Large intestine (tissue), 12 donors: ENCODE measurements at places on chromosomes 3 and 15. TPM values are rescaled to one million over a fixed set of nuclear protein-coding genes. Genes with fewer than 3 reads are reported as not detected.

The DUOXA2 gene
- not detected for polyA plus RNA-seq

- no peaks in the 10 kb centered on the region for H3K36me3 ChIP-seq
- no peaks in the 10 kb centered on the region for H3K27me3 ChIP-seq
- H3K4me3 ChIP-seq: no peak overlapping the region
- no peak for DNase-seq
- H3K4me1 ChIP-seq: no peaks in the 10 kb centered on the region
Measured at GRCh38 chr15:47839233-47839825, 122.0 kb downstream of the SEMA6D start.

The PIF1 gene
- polyA plus RNA-seq: 7.2 TPM

The NBEAL2 gene
- 40.8 TPM for polyA plus RNA-seq

- no peak for DNase-seq
- no peak overlapping the region for H3K4me3 ChIP-seq
- H3K27ac ChIP-seq: no peak overlapping the region
Measured at GRCh38 chr3:54131890-54132289, 9.5 kb downstream of the CACNA2D3 start.

DNA sequence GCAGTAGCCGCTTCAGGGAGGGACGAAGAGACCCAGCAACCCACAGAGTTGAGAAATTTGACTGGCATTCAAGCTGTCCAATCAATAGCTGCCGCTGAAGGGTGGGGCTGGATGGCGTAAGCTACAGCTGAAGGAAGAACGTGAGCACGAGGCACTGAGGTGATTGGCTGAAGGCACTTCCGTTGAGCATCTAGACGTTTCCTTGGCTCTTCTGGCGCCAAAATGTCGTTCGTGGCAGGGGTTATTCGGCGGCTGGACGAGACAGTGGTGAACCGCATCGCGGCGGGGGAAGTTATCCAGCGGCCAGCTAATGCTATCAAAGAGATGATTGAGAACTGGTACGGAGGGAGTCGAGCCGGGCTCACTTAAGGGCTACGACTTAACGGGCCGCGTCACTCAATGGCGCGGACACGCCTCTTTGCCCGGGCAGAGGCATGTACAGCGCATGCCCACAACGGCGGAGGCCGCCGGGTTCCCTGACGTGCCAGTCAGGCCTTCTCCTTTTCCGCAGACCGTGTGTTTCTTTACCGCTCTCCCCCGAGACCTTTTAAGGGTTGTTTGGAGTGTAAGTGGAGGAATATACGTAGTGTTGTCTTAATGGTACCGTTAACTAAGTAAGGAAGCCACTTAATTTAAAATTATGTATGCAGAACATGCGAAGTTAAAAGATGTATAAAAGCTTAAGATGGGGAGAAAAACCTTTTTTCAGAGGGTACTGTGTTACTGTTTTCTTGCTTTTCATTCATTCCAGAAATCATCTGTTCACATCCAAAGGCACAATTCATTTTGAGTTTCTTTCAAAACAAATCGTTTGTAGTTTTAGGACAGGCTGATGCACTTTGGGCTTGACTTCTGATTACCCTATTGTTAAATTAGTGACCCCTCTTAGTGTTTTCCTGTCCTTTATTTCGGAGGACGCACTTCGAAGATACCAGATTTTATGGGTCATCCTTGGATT, at the start of gene MLH1:
Gene MLH1 (plus strand): TSS at position 193 of the 958 bp plus-strand sequence. CDS start 30 bp downstream, at position 223.
- peak within 1 kb of the TSS; percentile 97 for H3K27ac ChIP-seq
- H3K4me1 ChIP-seq: peaks cover 22% of the 10 kb centered on the region
- peaks cover 30% of the 10 kb centered on the region for H3K36me3 ChIP-seq
- H3K27me3 ChIP-seq: no peaks in the 10 kb centered on the region
- peak within 1 kb of the TSS; percentile 76 for H3K4me3 ChIP-seq

DNA sequence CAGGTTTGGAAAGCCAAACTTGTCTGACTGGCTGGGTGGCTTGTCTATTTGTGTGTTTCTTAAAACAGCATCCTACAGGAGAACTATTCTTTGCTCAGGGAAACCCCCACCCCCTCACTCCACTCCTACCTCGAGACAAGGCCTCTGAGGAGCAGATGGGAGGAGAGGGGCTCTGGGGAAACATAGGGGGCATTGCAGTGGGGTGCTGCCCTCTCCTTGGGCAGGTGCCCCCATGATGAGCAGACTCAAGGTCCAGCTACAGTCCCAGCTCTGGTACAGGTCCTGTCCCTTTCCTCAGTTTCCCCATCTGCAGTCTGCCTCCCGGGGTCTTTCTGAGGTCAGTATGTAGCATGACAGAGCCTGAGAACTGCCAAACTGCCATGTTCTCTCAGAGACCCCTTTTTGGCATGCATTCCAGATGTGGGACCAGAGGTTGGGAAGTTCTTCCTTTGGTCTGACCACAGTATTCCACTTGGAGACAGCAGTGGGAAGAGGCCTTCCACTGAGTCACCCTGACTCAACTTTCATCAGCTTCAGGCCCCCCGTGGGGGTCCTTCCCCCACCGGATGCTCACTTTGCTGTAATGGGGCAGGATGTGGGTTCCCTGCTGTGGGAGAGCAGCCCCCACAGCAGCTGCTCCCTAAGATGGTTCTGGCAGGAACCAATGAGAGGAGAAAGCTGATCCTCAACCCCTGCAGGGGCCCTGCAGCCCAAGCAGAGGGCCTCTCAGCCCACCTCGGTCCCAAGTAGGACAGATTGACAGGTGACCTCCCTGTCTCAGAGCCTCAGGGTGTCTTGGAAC, 32.3 kb upstream of the CYP11A1 start:
- no peak for DNase-seq
- H3K36me3 ChIP-seq: no peaks in the 10 kb centered on the region
- no peak overlapping the region for H3K27ac ChIP-seq
- H3K4me3 ChIP-seq: no peak overlapping the region

- H3K4me3 ChIP-seq: no peak overlapping the region
- no peaks in the 10 kb centered on the region for H3K36me3 ChIP-seq
- no peaks in the 10 kb centered on the region for H3K4me1 ChIP-seq
- no peak for DNase-seq
- no peaks in the 10 kb centered on the region for H3K27me3 ChIP-seq
Measured at GRCh38 chr3:131801566-131801965, 233.2 kb downstream of the CPNE4 start.

- H3K36me3 ChIP-seq: no peaks in the 10 kb centered on the region
- H3K4me3 ChIP-seq: no peak overlapping the region
- no peak overlapping the region for H3K27ac ChIP-seq
- no peak for DNase-seq
Measured at GRCh38 chr15:92561754-92562153, 93.8 kb downstream of the FAM174B start.

- no peak for DNase-seq
- H3K27ac ChIP-seq: no peak overlapping the region
- no peaks in the 10 kb centered on the region for H3K36me3 ChIP-seq
- no peaks in the 10 kb centered on the region for H3K4me1 ChIP-seq
- H3K4me3 ChIP-seq: no peak overlapping the region
Measured at GRCh38 chr15:39415634-39416033, 165.2 kb upstream of the THBS1 start.

GRCh38 chr3:39249453-39250115, 30.3 kb downstream of the CX3CR1 start:
- H3K36me3 ChIP-seq: no peaks in the 10 kb centered on the region
- no peak overlapping the region for H3K4me3 ChIP-seq
- no peak for DNase-seq
- H3K27me3 ChIP-seq: peaks cover 6% of the 10 kb centered on the region

DNA sequence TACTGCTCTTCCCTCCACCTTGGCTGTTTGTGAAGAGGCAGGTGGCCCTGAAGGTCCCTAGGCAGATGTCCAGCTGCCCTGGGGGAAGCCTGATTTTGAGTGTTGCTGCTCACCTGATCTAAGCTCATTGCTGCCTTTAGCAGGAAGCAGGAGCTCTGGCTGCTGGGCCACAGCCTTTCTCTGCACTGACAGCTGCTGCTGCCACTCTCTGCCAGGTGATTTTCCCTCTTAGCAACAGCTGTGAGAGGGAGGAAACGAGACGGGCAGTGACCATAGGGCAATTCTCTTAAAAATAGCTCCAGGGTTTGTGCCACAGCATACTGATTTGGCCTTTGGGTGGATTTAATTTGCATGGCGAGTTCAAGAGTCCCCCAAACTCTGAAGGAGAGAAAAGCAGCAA, 415.8 kb upstream of the SEMA6D start:
- H3K27ac ChIP-seq: no peak overlapping the region
- peak; percentile 11 for DNase-seq
- H3K4me3 ChIP-seq: no peak overlapping the region
- H3K27me3 ChIP-seq: no peaks in the 10 kb centered on the region
- H3K4me1 ChIP-seq: no peaks in the 10 kb centered on the region

The DOCK3 gene
- polyA plus RNA-seq: 0.81 TPM

The IL20RB gene
- polyA plus RNA-seq: 0.72 TPM

DNA sequence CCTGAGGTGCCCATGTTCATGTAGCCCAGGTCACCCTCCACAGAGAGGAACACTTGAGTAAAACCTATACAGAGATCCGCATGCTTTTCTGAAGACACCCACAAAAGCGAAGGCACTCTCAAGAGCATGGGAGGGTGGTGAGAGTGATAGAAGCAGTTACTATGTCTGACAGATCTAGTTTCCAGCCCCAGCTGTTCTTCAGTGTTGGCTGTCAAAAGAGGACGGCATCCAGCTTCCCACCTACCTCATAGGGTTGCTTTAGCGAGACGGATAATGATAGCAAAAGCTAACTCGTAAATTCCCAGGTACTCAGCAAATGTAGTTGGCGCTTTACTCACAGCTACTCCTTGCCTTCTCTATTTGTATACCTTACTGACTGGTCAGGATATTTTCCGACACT, 3.0 kb upstream of the MEX3B start:
- DNase-seq: no peak
- H3K27me3 ChIP-seq: peaks cover 47% of the 10 kb centered on the region
- H3K27ac ChIP-seq: no peak overlapping the region

DNA sequence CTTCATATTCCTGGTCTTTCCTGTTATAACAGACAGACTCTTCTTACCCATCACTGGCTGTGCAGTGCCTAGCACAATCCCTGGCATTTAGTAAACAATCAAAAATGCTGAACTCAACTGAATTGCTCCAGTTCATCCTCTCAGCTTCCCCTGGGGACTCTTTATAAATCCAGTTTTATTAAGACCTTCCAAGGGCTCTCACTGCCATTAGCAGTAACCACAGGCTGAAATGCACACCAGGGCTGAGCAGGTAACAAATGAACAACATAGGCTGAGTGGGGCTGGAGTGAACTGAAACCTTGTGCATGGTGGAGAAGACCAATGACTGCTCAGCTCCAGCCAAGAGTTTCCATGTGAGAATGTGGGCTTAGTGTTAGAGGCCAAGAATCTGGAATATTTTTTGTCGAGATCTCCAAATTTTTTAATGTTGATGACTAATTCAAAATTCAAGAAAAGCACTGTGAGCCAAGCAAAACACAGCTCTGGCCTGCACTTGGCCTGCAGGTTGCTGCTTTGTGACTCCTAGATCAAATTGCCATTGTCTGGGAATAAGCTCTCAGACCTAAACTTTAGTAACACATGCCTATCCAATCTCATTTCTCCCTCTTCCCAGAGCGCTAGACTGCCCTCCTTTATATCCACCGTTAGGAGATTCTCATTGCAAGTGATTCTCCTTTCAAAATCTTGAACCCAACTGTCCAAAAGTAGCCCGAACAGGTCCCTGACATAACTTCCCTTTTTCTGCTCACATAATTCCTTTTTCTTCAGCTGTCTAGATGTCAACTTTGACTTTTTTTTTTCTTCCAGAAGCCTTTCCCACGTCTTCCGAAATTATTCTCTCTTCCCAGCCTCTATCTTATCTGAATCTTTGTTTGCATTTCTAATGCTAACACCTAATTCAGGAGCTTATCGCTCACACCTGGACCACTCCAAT, 7.4 kb downstream of the SQOR start:
- peaks cover 60% of the 10 kb centered on the region for H3K4me1 ChIP-seq
- no peak overlapping the region for H3K4me3 ChIP-seq
- no peaks in the 10 kb centered on the region for H3K36me3 ChIP-seq
- H3K27me3 ChIP-seq: no peaks in the 10 kb centered on the region

GRCh38 chr15:42548249-42549031, at the start of the genes HAUS2 and LRRC57:
HAUS2 (plus strand) TSS chr15:42548838; CDS start chr15:42548873, 35 bp downstream.
LRRC57 (minus strand) TSS chr15:42548793; CDS start chr15:42548434, 359 bp downstream.
- DNase-seq: peak; percentile 95
- H3K4me1 ChIP-seq: peaks cover 7% of the 10 kb centered on the region
- no peaks in the 10 kb centered on the region for H3K27me3 ChIP-seq
- peak within 1 kb of the TSS; percentile 85 for H3K27ac ChIP-seq
- peak within 1 kb of the TSS; percentile 97 for H3K4me3 ChIP-seq

The SLC22A13 gene
- polyA plus RNA-seq: 0.34 TPM

The LRRIQ4 gene
- 0.07 TPM for polyA plus RNA-seq

The ZDHHC19 gene
- polyA plus RNA-seq: 0.42 TPM

DNA sequence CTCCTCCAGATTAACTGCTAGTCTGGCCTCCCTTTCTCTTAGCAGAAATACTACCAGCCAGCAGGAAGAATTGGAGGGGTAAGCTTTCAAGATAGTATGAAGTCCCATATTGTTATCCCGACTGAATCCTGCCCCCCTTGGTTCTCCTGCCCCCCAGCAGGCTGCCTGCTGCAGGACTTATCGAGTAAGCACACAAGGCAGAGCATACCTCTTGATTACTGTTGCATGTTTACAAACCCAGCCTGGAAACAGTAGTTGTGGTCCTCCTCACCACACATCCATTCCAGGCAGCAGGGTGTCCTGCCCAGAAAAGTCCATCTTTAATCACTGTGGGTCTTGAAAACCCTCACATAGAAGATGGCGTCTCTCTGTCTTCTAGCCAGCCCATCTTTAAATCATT, 66.8 kb upstream of the PPP2R3A start:
- H3K4me3 ChIP-seq: no peak overlapping the region
- DNase-seq: no peak
- H3K27ac ChIP-seq: no peak overlapping the region

GRCh38 chr3:190585805-190586630, 72.1 kb downstream of the IL1RAP start:
- H3K4me3 ChIP-seq: no peak overlapping the region
- H3K4me1 ChIP-seq: no peaks in the 10 kb centered on the region

DNA sequence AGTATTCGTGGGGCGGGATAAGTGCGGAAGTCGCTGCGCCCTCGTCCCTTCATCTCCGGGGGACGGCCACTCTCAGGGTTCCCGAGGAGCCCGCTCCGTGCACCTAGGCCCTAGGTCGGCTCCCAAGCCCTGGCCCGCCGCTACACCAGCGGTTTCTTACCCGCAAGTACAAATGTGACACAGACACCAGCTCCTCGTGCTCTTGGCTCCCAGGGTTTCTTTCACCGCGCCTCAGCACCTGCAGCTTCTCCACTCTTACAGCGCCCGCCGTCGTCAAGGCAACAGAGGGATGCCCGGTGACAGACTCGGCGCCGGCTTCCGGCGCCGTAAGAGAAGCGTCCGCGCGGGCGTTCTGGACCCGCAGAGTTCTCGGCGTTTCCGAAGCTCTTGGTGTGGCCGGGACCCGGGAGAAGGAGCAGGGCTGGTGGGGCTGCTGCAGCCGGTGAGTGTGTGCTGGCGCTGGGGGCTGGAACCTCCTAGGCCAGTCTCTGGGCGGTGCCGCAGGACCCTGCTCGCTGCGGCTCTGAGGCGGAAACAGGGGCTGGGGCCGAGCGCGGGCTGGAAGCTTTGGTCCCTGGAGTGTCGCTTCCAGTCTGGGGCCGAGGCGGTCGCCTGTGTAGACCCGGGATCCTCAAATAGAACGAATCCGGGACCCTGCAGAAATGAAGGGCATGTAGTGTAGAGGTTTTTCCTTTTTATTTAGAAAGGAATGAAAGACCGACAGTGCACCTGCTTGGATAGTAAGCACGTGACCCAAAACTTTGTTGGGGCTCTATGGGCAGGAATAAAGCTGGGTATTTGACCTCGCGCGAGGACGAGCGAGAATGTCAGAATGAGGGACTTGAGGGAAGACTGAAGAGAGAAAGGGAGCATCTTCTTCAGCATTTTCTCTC, 155.4 kb upstream of the GOLGA6L4 start:
- peaks cover 25% of the 10 kb centered on the region for H3K27me3 ChIP-seq
- peak overlapping the region; percentile 39 for H3K4me3 ChIP-seq
- H3K36me3 ChIP-seq: no peaks in the 10 kb centered on the region
- H3K4me1 ChIP-seq: no peaks in the 10 kb centered on the region
